Progenitor cell of endocrine pancreas (in vitro differentiated cells): ENCODE measurements at places on chromosomes 7 and 10.
A peak's percentile ranks its signal among the peaks of the same experiment; 100 is the strongest.

- no peak for DNase-seq
Observed at GRCh38 chr10:4154191-4154715, 369.2 kb upstream of the KLF6 start.

- DNase-seq: no peak
Observed at GRCh38 chr7:150327308-150327707, 4.0 kb upstream of the ACTR3C start.

- DNase-seq: no peak
Observed at GRCh38 chr10:120963594-120964220, 112.5 kb downstream of the WDR11 start.

- DNase-seq: no peak
Observed at GRCh38 chr7:120941064-120941463, 9.5 kb upstream of the ING3 start.

DNA sequence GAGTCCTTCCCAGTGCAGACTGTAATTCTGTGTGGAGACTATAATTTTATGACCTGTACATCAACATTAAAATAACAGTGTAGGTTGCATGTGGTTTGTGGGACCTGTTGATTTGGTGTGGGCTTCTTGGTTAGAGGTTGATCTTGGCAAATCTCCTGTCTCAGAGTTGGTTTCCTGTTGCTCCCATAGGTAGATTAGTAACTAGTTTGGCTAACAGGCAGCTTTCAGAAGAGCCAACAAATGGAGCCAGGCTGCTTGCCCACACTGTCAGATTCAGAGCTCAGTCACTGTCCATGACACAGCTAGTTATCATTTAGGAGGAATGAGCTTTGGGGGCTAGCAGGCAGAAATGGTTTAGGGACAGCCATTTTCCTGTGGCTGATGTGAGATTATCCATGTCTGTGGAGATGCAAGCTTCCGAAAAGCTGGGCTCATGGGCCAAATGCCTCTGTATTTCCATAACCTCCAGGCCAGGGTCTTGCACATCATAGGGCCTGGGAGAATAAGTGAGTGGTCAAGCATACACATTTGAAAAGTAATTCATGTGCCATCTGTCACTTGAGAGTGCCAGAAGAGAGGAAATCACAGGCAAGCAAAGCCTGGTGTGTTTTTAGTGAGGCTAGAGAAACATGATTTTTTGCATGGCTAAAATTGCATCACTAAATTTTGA, 33.4 kb downstream of the CCM2 start:
- DNase-seq: no peak

DNA sequence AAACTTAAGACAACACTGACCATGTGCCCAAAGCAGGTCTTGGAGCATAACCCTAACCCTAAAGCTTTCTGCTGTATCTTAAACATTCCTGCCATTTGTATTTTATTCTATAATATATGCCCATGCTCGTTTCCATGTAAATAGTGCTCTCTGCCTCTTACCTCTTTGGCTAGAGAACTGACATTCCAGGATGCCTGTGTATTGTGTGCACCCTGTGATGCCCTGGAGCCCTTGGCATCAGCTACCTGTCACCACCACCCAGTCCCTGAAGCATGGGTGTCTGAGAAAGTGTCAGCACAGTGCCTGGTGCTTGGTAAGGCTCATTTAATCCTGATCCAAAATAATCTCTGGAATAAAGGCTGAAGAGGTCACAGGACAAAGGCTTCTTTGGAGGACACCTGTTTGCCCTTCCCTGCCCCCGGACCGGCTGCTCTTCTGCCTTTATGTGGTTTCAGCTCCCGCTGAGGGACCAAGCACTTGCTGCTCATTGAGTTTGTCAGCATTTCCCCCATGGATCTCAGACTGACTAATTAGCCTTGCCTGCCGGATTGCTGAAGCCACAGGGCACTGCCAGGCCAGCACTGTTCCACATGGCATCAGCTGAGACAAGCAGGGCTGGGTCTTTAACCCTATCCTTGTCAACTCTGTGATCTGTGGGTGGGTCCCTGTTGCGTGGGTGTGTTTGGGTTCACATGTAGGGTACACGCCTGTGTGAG, 139.1 kb upstream of the SORCS3 start:
- no peak for DNase-seq

DNA sequence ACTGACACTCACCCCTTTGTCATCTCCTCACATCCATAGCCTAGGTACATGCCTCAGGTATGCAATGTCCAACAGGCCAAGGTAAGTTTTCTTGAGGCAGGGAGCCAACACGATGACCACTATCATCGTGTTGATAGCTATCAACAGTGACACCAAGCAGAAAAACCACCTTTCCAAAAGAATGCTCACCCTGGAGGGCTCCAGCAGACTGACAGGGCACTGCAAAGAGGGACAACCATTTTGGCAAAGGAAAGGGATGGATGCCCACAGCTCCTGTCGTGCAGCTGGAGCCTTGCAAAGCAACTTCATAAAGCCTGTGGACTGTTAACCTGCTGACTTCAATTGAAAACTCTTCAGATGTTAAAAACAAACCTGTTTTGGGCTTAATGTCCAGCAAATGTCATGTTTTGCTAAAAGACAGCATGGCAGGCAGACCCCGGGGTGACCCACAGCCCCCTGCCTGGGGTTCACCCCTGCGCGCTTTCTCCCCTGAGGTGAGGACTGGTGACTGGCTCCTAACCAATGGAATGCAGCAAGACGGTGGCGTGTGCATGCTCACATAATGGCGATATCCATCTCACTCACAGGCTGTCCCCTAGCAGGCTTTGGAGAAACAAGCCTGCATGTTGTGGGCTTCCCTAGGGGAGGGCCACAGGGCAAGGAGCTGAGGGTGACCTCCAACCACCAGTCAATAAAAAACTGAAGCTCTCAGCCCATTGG, 293.8 kb downstream of the TCERG1L start:
- DNase-seq: no peak

- DNase-seq: peak; percentile 22
Observed at GRCh38 chr7:157228864-157229422, 90.2 kb downstream of the UBE3C start.

DNA sequence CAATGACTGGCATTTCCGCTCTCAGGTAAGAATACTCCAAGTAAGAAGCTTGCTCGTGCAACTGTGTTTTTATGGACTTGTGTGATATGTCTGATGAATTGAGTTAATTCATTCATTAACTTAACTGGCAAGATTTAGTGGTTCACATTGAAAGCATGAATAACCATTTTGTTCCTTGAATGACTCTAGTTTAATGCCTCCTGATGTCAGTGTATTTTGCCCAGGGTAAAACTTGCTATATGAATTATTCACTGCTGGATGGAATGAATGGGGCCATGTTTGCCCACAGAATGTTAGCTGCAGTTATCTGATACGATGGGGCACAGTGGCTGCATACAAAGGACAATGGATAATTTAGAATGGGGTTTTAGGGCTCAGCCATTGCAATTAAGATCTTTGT, 124.1 kb downstream of the ZNF365 start:
- DNase-seq: no peak

DNA sequence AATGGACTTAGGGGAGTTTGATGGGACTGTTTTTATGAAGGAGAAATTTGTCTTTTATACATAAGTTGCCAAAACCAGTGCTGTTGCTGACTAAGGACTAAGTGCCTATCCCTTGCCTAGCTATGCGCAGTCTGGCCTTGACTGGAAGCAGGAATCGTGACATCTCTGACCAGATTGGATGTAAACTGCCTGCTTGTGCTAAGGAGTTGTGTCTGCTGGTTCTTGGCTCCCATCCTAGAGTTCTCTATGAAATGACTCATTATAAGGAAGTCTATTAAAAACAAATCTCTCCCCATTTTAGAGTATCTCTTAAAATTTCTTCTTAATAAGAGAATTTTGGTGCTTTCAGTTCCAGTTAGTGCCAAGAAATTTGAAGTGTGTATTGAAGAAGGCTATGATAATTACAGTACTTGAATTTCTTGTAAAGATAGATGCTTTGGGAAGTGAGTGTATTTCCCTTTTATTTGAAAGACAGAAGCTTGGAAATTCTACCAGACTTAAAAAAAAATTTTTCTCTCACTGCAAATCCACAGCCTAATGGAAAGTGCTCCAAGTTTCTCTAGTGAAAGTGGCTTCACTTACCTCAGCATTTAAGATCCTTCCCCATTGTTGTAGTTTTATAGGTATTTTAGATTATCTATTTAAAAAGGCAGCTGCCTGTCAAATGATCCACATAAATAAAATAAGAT, 77.6 kb downstream of the BICC1 start:
- no peak for DNase-seq

GRCh38 chr7:136391371-136391770, 414.2 kb upstream of the MTPN start:
- DNase-seq: no peak

GRCh38 chr7:127586346-127586745, 950 bp upstream of the GCC1 start:
- DNase-seq: no peak

- DNase-seq: no peak
Observed at GRCh38 chr7:107230334-107230733, 61.5 kb downstream of the HBP1 start.

GRCh38 chr10:125057158-125058001, 103.0 kb downstream of the CTBP2 start:
- DNase-seq: no peak

DNA sequence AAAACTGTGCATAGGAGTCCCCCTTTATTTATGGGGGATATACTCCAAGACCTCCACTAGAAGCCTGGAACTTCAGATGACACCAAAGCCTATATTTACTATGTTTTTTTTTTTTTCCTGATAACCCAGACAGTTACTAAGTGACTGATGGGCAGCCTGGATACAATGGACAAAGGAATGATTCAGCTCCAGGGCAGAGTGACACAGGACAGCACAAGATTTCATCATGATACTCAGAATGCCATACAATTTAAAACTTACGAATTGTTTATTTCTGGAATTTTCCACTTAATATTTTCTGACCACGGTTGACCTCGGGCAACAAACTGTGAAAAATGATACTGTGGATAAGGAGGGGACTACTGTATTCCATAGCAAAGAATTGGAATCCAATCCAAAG, 843.6 kb downstream of the PCDH15 start:
- no peak for DNase-seq
